Mesenteric fat pad (tissue), 1 donor: ENCODE measurements at places on chromosomes 5 and 9. TPM values are rescaled to one million over a fixed set of nuclear protein-coding genes. Genes with fewer than 3 reads are reported as not detected.

Gene PDGFRB
- 201 TPM for total RNA-seq

Gene OBP2B
- total RNA-seq: not detected

Gene GPR150
- 0.32 TPM for total RNA-seq

Gene NFIB
- 143 TPM for total RNA-seq

Gene GRM6
- not detected for total RNA-seq

Gene ALDH1A1
- total RNA-seq: 136 TPM

Gene TCF7
- 3.9 TPM for total RNA-seq

Gene FAM13B
- 39.3 TPM for total RNA-seq

Gene CCDC192
- 0.51 TPM for total RNA-seq
